GM23248 (cell line): ENCODE measurements at places on chromosomes 16 and 17. TPM values are rescaled to one million over a fixed set of nuclear protein-coding genes. Genes with fewer than 3 reads are reported as not detected.

Gene TAT
- not detected in 2 replicates for polyA plus RNA-seq

Gene UBALD1
- polyA plus RNA-seq: 10.3 and 11.5 TPM in 2 replicates

Gene CIBAR2
- not detected in 2 replicates for polyA plus RNA-seq

Gene SLC16A5
- 4.8 and 5.4 TPM in 2 replicates for polyA plus RNA-seq

DNA sequence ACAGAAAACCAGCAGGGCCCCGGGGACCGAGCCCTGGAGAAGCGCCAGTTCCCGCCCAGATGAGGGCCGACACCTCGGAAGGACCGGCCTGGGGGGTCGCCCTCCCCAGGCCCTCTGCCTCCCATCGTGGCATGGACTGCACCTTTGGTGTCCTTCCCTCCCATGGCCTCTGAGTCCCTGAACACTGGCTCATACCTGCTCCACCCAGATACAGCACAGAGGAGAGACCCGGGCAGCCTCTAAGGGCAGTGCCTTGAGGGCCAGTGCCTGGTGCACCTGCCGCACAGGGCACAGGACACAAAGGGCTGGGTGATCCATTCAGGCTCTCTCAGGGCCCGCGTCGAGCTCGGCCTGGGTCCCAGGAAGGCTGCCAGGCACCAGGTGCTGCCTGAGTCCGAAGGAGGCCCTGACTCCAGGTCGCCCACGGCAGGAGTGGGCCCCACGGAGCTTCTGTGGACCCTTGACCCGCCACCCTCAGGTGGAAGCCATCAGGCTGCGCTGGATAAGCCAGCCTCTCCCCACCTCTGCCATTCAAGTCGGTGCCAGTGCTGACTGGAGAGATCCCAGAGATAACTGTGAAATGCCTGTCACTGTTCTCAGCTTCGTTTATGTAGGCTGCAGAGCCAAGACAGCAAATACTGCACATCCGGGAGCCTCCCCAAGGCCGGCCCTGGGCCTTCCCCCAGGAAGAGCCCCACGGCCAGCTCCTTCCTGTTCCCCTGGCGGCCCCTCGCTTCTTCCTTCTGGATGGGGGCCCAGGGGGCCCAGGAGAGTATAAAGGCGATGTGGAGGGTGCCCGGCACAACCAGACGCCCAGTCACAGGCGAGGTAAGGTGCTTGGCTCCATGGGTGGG is at the start of gene ZG16B:
ZG16B (plus strand) TSS at position 803 of the 854 bp plus-strand sequence. CDS start 139 bp downstream, outside the sequence.
- DNase-seq: no peak

GRCh38 chr17:6986676-6987075 is 9.2 kb upstream of the ALOX12 start:
- DNase-seq: no peak

DNA sequence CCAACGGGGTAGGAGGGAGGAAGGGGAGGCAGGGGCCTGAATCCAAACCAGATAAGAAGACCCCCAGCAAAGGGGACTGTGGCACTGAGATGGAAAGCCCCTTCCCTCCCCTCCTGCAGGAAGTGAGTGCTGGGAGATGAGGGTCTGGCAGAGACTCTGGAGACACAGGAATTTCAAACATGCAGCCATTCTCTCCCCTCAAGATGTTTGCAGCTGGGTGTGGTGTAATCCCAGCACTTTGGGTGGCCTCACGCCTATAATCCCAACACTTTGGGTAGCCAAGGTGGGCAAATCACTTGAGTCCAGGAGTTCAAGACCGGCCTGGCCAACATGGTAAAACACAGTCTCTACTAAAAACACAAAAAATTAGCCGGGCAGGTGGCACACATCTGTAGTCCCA is 33.9 kb upstream of the FAAP100 start:
- no peak for DNase-seq
